ENCODE measurements at places on chromosomes 4 and X.

GRCh38 chrX:41507919-41508318 is 60.8 kb downstream of the NYX start:
- no peak for DNase-seq

GRCh38 chr4:105327956-105328355 is 145.9 kb downstream of the PPA2 start:
- DNase-seq = no peak

DNA sequence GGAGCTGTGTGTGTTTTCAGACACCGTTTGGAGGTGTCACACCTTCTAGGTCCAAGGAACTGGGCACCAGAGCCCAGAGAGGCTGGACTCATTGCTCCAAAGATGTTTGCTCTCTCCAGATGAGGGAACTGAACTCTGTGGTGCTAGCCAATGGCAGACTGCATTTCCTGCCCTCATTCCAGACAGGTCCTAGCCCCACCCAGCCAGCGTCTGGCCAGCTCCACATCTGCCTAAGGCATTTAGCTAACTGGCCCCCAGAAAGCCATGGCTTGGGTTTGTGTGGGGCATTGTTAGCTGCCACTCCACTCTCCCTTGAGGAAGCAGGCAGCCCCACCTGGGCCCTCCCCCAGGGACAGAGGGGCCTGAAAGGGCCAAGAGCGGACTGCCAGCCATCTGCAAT is 11.4 kb downstream of the FGD1 start:
- DNase-seq = no peak

DNA sequence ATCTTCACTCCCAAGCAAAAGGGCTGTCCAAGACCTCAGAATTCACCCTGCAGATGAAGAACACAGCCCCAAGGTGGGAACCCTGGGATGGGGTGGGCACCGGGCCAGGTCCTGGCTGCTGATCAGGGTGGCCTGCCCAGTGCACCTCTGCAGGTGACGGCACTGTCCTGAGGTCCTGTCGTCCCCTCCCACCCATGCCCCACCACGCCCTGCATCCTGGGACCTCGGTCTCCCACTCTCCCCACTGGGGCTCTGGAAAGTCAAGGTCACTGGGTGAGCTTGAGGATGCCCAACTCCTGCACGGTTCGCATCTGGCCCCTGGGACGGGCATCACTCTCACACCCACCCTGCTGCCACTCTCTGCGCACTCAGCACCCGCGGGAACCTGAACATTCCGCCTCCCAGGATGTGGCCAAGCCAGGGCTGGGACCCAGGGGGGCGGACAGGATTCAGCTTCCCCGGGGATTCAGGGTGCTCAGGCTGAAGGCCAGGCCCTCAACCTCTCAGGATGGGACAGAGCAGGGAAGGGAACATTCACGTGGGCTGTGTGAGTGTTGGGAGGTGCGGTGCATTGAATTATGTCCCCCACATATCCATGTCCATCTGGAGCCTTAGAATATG is 115.9 kb downstream of the CPZ start:
- DNase-seq = no peak

All from urothelium cell line (cell line).